Subcutaneous preadipocyte (primary cell): ENCODE measurements at places on chromosomes 7 and 10. TPM values are rescaled to one million over a fixed set of nuclear protein-coding genes. Genes with fewer than 3 reads are reported as not detected.

Gene PPP1R3A
- not detected in 2 replicates for total RNA-seq

Gene ZNF107
- 4.0 and 4.7 TPM in 2 replicates for total RNA-seq

Gene GPR22
- total RNA-seq = not detected in 2 replicates

Gene IQUB
- total RNA-seq = 0.20 and 0.37 TPM in 2 replicates

Gene FBXO24
- total RNA-seq = 0.37 and 0.59 TPM in 2 replicates

Gene NYAP1
- total RNA-seq = 1.5 and 2.0 TPM in 2 replicates

Gene LGI1
- not detected in 2 replicates for total RNA-seq

Gene TBXAS1
- total RNA-seq = 3.3 and 4.0 TPM in 2 replicates

Gene ACSL5
- total RNA-seq = 1.4 and 2.6 TPM in 2 replicates

Gene CTAGE8
- total RNA-seq = 0.59 and 1.1 TPM in 2 replicates

Gene LRGUK
- total RNA-seq = 0.20 and 0.37 TPM in 2 replicates

Gene TMEM213
- not detected in 2 replicates for total RNA-seq

Gene ADARB2
- total RNA-seq = not detected in 2 replicates

Gene RABGEF1
- 46.7 and 67.2 TPM in 2 replicates for total RNA-seq

Gene IL2RA
- not detected in 2 replicates for total RNA-seq

Gene TMEM130
- not detected in 2 replicates for total RNA-seq

Gene ZPBP
- not detected in 2 replicates for total RNA-seq

Gene COL17A1
- total RNA-seq = 0.20 and 0.37 TPM in 2 replicates

Gene ACADSB
- total RNA-seq = 4.0 and 5.3 TPM in 2 replicates

Gene LDB3
- under 0.01 TPM in 2 replicates for total RNA-seq

Gene ZNF365
- total RNA-seq = 0.59 TPM in 1 of 2 replicates, not detected in the other

Gene SPDYE2B
- total RNA-seq = not detected in 2 replicates

Gene NPY4R
- total RNA-seq = not detected in 2 replicates

Gene NODAL
- total RNA-seq = not detected in 2 replicates

Gene IKZF1
- total RNA-seq = not detected in 2 replicates

Gene CCL26
- 0.37 TPM in 1 of 2 replicates, not detected in the other for total RNA-seq

Gene LIPA
- 68.4 and 89.7 TPM in 2 replicates for total RNA-seq

Gene EBF3
- 19.8 and 22.5 TPM in 2 replicates for total RNA-seq

Gene PAX4
- not detected in 2 replicates for total RNA-seq

Gene WDR86
- 0.78 and 1.8 TPM in 2 replicates for total RNA-seq

Gene CUBN
- 2.5 and 2.9 TPM in 2 replicates for total RNA-seq

Gene PLXNA4
- total RNA-seq = 2.2 TPM in 2 replicates

Gene FIGNL1
- total RNA-seq = 16.2 and 33.0 TPM in 2 replicates
